ENCODE measurements at places on chromosomes 12 and 14. TPM values are rescaled to one million over a fixed set of nuclear protein-coding genes. Genes with fewer than 3 reads are reported as not detected.

The SLCO1B1 gene
- total RNA-seq = 0.24 TPM

The JPH4 gene
- total RNA-seq = 3.9 TPM

DNA sequence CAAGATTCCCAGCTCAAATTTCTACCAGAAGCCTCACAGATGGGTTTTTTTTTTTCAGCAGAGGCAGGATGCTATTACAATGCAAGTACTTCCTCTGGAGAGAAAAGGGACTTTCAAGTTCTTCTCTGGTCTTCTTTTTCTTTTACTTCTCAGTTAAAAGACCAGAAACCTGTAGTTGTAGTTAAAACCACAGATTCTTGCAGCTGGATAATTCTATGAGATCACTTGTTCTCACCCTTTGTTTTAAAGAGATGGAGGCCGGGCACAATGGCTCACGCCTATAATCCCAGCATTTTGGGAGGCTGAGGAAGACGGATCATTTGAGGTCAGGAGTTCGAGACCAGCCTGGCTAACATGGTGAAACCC, 47.6 kb upstream of the OVCH1 start:
- DNase-seq = no peak

DNA sequence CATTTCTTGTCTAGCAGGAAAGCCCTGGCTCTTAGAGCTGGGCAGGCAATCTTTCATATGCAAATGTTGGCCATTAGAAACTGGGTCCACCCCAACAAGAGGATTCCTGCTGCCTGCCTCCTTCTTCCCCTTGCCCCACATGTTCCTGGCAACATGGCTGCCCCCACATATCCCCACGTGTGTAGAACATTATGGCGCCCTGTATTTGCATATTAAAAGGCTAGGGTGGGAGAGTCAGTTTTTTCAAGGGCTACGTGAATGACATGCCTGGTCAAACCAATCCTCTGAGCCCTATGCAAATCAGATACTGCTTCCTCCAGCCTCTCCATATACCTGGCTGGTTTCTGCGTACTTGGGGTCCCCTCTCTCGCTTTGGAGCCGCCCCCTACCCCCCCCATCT, 514.0 kb downstream of the FUT8 start:
- DNase-seq = no peak

The IFI27L1 gene
- total RNA-seq = 219 TPM

- peak; percentile 75 for DNase-seq
Measured at GRCh38 chr12:102824218-102824835, 92.7 kb downstream of the PAH start.

The P2RX7 gene
- 5.6 TPM for total RNA-seq

The PMCH gene
- total RNA-seq = not detected

DNA sequence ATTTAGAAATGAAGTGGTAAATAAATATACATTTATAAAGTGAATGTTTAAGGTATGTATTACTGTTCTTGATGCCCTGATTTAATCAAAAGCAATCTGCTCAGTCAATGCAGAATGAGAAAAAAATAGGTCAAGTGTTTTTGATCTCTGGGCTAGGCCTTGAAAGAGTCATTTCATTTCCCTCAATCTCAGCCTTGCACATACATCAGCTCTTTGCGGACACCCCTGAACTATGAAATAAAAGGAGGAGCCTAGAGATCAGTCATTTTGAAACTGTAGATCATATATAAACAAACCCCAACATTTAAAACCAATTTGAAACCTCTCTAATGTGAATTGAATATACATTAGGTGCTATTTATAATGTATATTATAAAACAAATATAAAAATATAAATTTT, 42.5 kb downstream of the ATG2B start:
- no peak for DNase-seq

GRCh38 chr14:103819503-103820307, 27.7 kb downstream of the PPP1R13B start:
- peak; percentile 42 for DNase-seq

DNA sequence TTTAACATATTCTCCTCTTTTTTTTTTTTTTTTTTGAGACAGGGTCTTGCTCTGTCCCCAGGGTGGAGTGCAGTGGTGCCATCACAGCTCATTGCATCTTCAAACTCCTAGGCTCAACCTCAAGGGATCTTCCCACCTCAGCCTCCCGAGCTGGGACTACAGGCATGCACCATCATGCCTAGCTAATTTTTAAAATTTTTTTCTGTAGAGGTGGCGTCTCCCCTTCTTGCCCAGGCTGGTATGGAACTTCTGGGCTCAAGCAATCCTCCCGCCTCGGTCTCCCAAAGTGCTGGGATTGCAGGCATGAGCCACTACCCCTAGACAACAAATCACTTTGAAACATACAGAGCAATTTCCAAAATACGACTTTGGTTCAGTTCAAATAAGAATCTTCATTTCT, 154.8 kb downstream of the PAX9 start:
- no peak for DNase-seq

DNA sequence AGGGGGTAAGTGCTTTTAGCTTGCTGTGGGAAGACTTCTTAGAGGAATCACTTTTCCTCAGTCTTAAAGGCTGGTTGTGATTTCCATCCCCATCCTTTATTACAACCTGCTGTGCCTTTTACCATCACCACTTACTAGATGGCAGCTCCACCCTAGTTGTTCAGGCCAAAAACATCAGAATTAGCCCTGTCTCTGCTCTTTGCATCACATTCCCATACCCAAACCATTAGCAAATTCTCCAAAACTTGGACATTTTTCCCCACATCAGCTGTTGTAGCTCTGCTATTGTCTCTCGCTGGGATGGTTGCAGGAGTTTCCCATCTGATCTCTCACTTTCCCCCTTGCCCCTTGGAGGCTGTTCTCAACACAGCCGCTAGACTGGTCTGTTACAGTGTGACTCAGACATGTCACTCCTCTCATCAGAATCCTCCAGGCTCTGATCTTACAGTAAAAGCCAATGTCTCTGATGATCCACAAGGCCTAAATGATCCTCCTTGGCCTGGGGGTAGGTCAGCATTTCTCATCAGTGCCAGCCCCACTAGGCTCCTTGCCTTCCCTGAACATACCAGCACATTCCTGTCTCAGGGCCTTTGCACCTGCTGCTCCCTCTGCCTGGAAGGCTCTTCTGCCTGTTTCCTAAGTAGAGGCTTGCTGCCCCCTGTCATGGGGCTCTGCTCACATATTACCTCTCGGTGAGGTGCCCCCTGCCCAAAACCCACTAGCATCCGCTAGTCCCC, 102.5 kb downstream of the BEGAIN start:
- DNase-seq = no peak

The CLEC1B gene
- total RNA-seq = 1.7 TPM

DNA sequence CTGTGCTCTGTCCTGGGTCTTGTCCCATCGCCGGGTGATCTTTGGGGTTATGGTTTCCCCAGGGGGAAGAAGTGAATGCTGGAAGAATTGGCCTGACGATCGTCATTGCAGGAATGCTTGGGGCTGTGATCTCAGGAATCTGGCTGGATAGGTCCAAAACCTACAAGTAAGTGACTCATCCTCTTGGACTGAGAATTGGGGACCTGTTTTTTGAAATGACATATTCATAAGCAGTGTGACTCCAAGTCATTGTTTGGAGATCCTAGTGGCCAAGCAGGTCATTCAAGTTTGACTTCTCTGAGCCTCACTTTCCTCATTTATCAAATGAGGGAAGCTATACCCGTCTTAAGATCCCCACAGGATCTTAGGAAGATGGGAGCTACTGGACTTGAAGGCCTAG, 25.8 kb downstream of the ERG28 start:
- no peak for DNase-seq

DNA sequence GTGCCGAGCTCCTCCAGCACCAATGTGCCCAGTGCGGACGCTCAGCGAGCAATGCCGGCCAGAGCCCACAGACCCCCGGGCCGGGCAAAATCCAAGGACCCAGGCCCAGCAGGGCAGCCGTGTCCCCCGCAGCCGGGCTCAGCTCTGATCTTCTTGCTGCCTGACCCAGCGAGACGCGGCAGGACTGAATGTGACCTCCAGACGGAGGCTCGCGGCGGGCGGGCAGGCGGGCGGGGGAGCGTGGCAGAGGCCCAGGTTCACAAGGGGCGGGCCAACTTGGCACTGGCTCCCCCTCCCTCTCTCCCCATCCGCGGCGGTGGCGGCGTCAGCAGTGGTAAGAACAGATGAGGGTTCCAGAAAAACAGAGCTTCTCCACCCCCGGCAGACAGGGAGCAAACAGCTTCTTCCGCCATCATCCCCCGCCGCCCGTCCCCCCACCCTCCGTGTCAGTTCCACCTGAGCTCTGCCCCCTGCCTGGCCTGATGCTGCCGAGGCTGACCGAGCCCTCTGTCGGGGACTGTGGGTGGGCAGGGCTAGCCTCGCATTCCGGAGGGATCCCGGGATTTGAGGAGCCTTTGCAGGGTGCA, 94.3 kb downstream of the RFLNA start:
- peak; percentile 92 for DNase-seq

DNA sequence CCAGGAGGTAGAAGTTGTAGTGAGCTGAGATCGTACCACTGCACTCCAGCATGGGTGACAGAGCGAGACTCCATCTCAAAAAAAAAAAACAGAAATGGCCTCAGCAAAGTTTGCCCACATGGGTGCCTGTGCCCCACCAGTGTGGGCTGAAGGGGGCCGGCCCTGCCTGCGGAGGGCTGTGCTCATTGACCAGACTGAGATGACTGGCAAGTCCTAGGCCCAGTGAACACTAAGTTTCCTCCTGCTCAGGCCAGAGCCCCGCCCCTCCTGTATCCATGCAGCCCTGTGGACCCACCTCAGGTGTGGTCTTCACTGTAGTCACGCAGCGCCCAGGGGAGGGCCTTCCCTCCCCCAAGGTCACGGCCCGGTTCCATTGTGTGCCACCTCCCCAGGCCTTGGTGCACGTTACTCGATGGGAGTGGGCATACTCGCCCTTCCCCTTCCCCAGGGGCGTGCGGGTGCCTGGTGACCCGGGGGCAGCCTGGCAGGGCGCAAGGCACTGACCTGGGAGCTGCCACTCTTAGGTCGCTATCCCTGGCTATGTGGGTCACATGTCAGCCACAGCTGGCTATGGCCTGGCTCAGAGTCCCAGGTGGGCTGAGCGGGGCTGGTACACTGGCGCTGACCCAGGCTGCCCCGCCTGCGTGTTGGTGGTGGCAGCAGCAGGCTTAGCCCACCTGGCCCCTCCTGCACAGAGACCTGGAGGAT, 16.1 kb downstream of the INF2 start:
- DNase-seq = no peak

The DTX1 gene
- 26.9 TPM for total RNA-seq

The FLRT2 gene
- total RNA-seq = 34.4 TPM

- DNase-seq = no peak
Measured at GRCh38 chr12:110922652-110923051, 2.3 kb upstream of the MYL2 start.

DNA sequence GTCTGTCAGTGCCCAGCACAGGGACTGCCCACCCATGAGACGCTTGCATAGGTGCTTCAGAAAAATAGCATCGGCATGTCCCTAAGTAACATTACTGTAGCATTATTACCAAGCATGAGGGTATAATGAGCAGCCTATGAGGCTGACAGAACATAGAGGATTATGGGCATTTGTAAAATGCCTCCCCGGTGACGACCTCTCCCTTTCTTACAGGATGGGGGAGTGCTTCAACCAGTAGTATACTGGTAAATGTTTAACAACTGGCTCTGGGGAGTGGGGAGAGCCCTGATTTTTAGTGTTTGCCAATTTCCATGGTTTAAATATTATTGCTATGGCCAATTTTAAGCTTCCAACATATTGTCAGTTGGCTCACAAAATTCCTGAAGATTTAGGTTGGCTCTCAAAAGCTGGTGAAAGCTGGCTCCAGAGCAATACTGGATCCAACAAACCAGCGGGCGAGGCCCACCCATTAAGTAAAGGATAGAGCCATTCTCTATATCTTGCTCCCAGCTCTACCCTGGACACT, 104.5 kb downstream of the ETNK1 start:
- DNase-seq = no peak

The OTX2 gene
- total RNA-seq = not detected

DNA sequence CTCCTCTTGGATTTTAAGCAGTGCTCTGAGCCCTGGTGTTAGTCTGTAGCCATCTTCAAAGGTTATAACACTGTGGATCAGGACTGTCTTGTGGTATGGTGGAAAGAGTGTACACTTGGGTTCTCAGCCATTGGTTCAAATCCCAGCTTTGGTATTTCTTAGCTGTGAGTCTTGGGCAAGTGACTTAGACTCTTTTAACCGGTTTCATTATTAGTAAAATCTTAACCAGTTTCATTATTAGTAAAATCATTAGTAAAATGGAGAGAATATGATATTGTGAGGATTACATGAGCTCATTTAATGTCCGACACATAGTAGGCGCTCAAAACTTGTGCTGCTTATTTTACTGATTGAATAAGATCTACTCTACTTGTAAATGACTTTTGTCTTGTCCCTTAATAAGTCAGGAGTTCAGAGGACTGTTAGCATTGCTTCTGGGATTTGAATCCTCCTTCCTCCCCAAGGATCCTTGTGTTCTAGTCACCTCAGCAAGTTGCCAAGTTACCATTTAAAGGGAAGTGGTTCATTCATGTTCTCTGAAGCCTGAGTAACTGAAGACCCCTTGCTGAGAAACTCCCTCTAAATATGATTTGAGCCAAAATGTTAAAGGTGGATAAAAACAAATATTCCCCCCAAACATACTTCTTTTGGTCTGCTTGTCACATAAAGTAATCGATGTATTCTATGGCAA, 12.4 kb downstream of the TTLL5 start:
- no peak for DNase-seq

Data from testis (tissue), 5 donors.